ENCODE measurements at places on chromosomes 3 and 15.

GRCh38 chr15:60798821-60799220 lies 319.9 kb upstream of the ICE2 start:
- DNase-seq: no peak

- peak; percentile 54 for DNase-seq
These were observed 229.9 kb downstream of the THRB start for GRCh38 chr3:24264748-24265158.

GRCh38 chr3:32882603-32883025 lies 64.8 kb downstream of the TRIM71 start:
- DNase-seq: no peak

DNA sequence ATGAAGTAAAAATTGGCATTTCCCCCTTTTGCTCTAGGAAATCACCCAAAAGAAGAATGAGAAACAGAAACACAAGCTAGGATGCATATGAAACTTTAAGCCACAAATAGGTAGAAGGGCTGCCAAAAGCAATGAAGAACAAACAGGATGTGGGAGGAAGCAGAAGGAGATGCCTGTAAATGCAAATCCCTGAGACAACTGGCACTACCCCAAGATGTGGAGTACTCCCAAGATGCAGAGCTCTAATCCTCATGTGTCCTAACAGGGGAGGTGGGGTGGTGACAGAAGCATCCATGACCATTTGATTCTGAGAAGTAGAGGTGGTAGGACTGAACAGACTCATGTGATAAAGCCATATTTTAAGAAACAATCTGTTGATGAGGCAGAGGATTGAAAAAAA lies 31.9 kb upstream of the ZNF280D start:
- DNase-seq: no peak

GRCh38 chr3:185983495-185984141 lies 45.8 kb upstream of the TRA2B start:
- peak; percentile 50 for DNase-seq

DNA sequence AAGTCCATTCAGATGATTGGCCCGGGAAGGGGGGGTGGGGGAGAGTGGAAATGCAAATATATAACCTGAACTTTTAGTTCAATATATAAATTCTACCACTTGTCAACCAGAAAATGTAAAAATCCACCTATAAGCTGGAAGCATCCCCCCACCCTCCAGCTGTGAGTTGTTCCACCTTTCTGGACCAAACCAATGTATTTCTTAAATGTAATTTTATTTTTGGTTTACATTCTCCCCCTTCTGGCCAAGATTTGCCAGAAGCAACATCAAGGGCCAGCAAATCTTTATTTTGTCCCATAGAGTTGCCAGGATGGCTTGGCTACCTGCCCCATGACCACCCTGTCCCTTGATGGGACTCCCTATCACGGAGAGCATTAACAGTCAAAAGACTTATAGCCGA lies 545.7 kb downstream of the TBL1XR1 start:
- no peak for DNase-seq

- no peak for DNase-seq
These were observed 79.5 kb upstream of the EPHB3 start for GRCh38 chr3:184481984-184482671.

DNA sequence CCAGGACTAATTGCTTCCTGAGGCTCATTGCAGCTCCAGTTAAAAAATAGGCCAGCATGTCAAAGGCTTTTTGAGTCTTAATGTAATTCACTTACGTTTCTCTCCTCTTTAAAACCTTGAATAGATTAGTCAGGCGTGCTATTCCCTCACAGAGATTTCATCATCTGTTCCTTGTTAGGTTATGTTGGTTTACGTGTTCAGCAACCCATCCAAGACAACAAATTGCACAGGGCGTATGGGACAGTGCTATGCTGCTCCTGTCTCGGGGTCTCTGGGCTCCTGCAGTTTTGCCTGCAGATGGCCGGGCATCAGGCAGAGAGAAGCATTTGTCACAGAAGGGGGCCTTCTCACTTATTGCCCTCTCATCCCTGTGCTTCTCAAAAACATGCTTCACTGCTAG lies 117.1 kb downstream of the CHDH start:
- DNase-seq: no peak

DNA sequence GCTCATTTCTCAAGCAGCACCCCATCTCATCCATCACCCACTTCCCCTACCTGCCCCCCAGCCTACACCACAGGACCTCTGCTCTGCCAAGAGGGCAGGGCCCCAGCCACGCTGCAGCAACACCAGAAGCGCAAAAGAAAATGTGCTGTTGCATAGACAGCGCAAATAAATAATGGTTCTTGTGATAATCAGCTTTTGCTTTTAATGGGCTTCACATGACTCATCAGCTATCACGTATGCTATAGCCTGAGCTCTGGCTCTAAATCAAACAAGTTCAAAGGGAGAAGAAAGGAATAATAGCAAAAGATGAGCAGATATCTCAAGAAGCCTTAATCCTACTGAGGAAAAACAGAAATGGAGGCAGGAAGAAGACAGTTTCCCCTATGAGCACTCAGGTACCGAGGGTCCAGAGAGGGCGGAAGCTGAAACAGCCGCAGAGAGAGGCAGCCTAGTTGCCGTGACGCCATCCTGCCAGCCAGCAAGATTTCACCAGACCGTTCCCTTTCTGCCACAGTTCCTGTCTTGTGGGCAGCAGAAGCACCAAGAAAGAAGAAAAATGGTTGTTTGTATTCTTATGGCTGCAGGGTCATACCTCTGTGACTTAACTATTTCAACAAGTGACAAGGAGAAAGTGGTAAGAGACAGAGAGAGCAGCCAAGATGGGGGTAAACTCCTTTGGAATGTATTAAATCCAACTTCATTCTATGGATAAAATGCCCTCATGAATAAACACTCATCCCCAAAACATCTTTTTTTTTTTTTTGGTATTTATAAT lies 22.0 kb downstream of the RAB27A start:
- no peak for DNase-seq

- no peak for DNase-seq
These were observed 36.9 kb downstream of the DNASE1L3 start for GRCh38 chr3:58173669-58174398.

DNA sequence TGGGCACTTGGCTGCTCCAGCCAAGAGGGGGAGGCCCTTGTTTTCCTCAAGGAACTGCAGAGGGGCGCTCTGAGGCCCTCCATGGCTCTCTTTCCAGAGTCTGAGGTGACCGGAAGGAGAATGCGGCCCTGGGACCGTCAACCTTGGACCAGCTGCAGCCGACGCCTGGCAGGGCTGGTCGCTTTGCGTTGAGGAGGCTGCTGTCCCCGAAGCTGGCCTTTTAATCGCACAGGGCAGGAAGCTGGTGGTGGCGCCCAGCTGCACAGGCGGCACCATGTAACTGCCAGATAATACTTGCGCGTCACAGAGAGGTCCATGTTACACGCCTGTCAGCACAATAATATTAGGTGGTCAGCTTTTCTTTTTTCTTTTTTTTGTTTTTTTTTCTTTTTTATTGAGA lies 875 bp upstream of the HLTF start:
- DNase-seq: no peak

DNA sequence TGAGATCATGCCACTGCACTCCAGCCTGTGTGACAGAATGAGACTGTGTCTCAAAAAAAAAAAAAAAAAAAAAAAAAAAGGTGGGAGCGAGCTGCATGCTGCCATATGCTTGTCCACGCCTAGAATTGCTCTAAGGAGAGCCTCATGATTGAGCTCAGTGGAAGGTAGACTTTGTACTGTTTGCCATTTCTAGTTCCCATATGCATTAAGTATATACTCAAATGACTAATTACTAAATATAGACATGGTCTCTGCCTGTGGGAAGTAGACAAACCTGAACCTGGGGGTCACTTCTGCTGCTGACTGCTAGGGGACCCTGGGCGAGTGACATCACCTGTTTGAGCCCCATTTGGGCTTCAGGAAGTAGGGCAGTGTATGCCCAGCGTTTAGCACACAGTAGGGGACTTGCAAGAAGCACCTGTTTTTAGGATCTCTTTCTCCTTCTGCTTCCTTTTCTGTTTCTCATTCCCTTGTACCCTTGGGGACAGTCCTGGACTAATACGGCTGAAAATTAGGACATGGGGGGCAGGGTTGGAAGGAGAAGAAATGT lies 27.2 kb downstream of the PRKCD start:
- no peak for DNase-seq

GRCh38 chr3:88346643-88347042 lies 196.9 kb downstream of the C3orf38 start:
- no peak for DNase-seq

- DNase-seq: no peak
These were observed 61.7 kb downstream of the FNDC3B start for GRCh38 chr3:172101107-172101506.

GRCh38 chr3:49807431-49808114 lies 4.5 kb downstream of the INKA1 start:
- no peak for DNase-seq

GRCh38 chr15:33022629-33023028 lies 171.9 kb downstream of the FMN1 start:
- no peak for DNase-seq

DNA sequence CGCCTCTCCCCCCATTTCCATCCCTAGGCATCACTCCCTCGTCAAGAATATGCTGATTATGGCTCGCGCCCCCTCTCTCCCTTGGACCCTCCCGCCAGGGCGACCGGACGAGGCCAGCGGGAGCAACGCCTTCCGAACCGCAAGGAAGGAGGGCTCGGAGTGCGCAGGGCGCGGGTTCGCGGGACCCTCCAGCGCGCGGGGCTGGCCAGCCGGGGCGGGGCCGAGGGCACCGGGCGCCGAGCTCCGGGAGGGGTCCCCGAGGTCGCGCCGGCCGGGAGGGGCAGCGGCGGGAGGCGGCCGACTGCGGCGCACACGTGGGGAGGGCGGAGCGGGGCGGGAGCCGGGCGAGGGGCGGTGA lies 483 bp downstream of the EHD4 start:
- no peak for DNase-seq

GRCh38 chr15:67465196-67465952 lies 55.6 kb upstream of the C15orf61 start:
- no peak for DNase-seq

DNA sequence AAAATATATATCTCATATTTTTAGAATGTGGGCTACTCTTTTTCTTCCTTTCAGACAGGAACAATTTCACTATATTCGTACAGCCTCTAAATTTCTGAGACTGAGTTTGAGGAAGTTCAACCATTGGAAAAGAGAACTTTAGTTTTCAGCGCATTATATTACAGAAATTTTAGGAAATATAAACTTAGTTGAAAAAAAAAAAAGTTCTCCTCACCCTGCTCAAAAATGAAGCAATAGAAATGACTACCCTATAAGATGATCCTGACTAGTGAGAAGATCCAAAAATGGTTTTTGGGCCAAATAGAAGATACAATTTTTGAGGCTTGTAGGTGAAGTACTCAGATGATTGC lies 139.6 kb downstream of the MCTP2 start:
- DNase-seq: no peak

DNA sequence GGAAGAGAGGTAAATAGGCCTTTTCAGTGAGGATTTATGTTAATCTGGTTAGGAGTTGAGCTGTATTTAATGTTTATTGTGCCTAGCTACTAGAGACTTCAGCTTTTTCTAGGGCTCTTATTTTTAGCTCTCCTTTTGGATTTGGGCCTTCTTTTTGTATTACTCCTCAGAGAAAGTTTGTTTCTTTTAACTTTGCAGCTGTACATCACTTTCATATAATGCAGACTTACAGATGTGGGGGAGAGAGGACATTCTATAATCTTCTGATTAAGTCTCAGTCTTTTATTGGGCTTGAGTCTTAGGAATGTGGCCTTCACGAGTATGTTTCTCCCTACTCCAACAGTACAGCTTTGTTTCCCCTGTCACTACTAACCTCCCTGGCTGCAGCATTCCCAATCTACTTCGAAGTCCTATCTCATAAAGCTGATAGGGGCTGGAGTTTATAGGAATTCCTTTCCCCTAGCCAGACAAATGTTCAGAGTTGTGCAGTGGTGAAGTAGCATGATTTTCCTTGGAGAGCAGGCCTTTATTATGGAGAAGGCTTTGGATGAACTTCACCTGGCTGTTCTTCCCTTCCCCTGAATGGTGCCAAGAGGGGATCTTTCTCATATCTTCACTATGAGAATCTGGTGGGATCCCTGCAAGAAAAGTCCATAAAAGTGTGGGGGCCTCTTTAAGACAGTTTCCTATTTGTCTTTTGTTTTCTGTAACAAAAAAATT lies 82.2 kb upstream of the CBLB start:
- no peak for DNase-seq

DNA sequence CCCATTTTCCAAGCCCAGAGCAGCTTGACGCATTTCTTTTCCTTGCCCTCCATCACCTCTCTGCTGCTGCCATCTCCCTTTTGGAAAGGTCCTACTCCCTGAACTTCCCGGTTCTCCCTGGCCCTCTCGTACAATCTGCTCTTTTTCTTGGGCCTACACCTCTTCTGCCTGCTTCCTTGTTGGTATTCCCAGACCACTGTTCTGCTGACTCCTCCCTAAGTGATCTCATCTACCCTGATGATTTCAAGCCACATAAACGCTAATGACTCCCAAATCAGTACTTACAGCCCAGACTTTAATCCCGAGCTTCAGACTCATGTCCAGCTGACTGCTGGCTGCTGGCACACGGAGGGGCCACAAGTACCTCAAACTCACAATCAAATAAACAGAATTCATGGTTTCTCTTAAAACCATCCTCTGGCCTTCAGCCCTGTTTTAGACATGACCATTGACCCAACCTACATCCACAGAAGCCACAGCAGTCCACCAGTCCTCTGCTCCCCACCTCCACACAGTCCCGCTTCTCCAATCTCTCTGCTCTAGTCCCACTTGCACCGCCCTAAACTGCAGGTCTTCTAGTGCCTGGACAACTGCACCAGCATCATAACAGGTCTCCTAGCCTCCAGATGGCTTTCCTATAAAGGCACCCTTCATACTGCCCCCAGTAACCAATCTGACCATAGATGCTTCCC lies 57.6 kb downstream of the AAGAB start:
- no peak for DNase-seq

DNA sequence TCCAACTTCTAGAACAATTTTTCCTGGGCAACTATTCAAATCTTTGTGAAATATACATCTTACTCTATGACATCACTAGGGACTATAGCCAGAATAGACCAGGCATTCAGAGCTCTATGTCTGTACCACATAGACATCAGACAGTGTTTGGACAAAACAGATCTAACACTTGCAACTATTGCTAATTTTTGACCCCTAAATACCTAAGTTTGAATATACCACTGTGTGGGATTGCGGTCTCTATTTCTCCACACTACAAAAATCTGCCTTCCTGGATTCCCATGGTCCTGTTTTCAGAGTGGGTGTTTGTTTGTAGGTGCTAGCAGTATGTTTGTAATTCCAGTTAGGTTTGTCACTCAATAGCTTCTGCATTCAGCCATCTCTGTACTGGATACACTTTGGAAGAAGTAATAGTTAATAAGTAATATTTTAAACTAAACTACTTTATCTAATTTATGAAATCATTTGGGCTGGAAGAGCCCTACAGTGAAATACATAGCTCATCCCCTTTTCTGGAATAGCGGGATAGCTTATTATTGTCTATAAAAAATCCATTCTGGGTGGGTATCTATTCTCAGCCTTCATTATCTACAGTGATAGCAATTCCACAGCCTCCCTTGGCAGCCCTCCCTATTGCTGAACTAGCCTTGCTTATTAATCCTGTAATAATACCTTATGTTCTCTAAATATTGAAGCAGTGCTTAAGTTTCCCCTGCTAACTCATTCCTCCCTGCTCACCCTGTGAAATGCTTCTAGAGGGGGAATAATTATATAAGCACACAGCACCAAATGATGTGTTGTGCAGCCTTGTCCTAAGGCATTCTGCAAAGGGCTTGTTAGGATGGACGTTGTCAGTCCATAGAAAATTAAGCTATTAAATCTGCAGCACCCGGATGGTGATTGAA lies 49.4 kb downstream of the RBMS3 start:
- DNase-seq: no peak

All from HuH-7.5 (cell line).